ENCODE measurements at places on chromosomes 6 and 20. TPM values are rescaled to one million over a fixed set of nuclear protein-coding genes. Genes with fewer than 3 reads are reported as not detected.

The ATXN1 gene
- 29.2 TPM for total RNA-seq

The TUBE1 gene
- total RNA-seq: 43.0 TPM

The ARG1 gene
- total RNA-seq: not detected

The HLA-DRA gene
- total RNA-seq: 0.26 TPM

The BPIFB2 gene
- not detected for total RNA-seq

The MYH7B gene
- total RNA-seq: 0.13 TPM

The FAM135A gene
- total RNA-seq: 21.2 TPM

The FAM162B gene
- not detected for total RNA-seq

The PNPLA1 gene
- total RNA-seq: not detected

The QKI gene
- total RNA-seq: 191 TPM

The DAAM2 gene
- 59.9 TPM for total RNA-seq

The ADGRF5 gene
- not detected for total RNA-seq

The RAD21L1 gene
- total RNA-seq: not detected
